ENCODE measurements at places on chromosomes 3 and 15. TPM values are rescaled to one million over a fixed set of nuclear protein-coding genes. Genes with fewer than 3 reads are reported as not detected.

Gene SH2D7
- not detected for total RNA-seq

Gene ANAPC13
- 61.8 TPM for total RNA-seq

Gene GALNT15
- total RNA-seq: not detected

Gene APEH
- total RNA-seq: 131 TPM

DNA sequence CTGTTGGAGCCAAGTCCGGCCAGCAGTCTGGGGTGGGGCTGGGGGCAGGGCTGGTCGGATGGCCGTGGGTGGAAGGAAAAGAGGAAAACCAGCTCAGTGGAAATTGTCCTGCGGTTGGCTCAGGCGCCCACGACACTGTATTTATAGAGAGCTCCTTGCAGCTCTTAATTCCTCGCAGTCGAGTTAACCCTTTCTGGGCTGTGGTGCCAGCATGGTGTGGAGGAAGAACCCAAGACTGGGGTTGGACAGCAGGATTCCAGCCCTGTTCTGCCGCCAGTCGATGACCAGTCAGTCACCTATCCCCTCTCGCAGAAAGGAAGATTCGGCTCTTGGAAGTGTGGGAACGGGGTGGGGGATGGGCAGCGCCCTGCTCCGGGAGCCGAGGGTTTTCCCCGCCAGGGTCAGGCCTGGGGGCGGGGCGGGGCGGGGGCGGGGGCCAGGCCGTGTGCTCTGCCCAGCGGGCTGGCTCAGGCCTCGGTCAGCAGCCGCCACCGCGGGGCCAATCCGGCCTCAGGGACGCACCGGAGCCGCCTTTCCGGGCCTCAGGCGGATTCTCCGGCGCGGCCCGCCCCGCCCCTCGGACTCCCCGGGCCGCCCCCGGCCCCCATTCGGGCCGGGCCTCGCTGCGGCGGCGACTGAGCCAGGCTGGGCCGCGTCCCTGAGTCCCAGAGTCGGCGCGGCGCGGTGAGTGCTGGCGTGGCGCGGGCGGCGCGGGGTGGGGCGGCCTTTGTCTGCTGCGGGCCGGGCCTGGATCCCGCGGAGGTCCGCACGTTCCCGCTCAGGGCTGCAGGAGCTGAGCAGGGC is at the start of gene CD276:
TSS of gene CD276 (plus strand) at position 607 of the 804 bp plus-strand sequence. CDS start 15,257 bp downstream, outside the sequence.
- DNase-seq: peak; percentile 84

- DNase-seq: no peak
Observed at GRCh38 chr15:28228096-28228495, 93.9 kb downstream of the HERC2 start.

GRCh38 chr15:65993762-65994161 is 124.5 kb downstream of the RAB11A start:
- no peak for DNase-seq

DNA sequence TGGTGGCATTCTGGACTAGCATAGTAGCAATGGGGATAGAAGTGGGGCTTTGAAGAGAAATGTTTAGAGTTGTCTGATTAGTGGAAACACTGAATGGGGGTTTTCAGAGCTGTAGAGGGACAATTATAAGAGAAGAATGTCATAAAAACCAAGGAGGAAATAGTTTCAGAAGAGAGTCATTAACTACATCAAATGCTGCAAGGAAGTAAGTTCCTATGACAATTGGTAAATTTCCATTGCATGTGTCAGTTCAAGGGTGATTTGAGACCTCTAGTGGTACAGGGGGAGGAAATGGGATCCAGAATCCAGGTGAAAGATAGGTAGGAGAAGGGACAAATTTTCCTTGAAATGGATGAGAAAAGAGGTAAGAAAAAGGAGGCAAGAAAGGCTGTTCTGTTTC is 68.3 kb upstream of the TBC1D5 start:
- peak; percentile 62 for DNase-seq

- no peak for DNase-seq
Observed at GRCh38 chr3:109339714-109340648, 2.6 kb upstream of the DPPA4 start.

- DNase-seq: no peak
Observed at GRCh38 chr15:39414201-39414600, 166.7 kb upstream of the THBS1 start.

- no peak for DNase-seq
Observed at GRCh38 chr3:39317571-39318169, 11.8 kb upstream of the CCR8 start.

- no peak for DNase-seq
Observed at GRCh38 chr15:31396881-31397560, 70.4 kb downstream of the KLF13 start.

DNA sequence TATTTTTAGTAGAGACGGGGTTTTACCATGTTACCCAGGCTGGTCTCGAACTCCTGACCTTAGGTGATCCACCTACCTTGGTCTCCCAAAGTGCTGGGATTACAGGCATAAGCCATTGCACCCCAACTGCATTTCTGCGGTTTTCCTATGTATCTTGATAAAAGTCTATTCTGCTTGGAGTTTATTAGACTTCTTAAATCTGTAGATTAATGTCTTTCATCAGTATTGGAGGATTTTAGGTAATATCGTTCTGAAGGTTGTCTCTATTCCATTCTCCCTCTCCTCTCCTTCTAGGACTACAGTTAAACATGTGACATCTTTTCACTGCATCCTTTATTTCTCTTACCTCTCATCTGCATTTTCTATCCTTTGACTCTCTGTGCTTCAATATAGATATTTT is 46.3 kb upstream of the GCNT3 start:
- DNase-seq: no peak

GRCh38 chr3:55501905-55502304 is 14.8 kb upstream of the WNT5A start:
- no peak for DNase-seq

DNA sequence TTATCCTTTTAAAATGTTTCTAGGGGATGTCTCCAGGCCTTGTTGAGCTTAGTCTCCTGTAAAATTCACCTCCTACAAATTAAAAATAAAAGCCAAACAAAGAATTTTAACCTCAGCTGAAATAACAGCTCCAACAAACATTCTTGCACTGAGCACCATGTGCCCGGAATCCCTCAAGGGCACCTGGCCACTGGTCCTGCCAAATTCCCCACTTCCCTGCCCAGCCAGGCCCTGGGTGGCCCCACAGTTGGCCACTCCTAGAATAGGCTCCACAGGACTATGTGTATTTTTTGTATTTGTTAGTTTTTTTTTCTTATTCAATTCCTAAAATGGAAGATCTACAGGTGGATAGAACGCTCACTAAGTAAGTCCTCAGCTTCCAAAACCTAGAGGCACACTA is 33.1 kb upstream of the PLA2G4E start:
- no peak for DNase-seq

GRCh38 chr3:4827767-4828166 is 151.5 kb upstream of the BHLHE40 start:
- no peak for DNase-seq

DNA sequence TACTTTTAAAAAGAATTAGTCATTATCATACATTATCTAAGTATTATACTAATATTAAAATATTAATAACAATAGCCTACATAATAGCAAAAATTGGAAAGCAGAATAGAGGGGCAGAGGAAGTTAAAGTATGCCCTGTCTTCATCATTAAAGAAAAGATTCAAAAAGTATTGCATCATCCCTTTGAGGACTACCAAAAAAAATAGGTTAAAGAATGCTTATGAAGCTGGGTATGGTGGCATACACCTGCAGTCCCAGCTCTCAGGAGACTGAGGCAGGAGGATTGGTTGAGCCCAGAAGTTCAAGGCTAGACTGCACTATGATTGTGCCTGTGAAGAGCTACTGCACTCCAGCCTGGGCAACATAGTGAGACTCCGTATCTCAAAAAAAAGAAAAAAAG is 207.7 kb downstream of the STT3B start:
- DNase-seq: no peak

DNA sequence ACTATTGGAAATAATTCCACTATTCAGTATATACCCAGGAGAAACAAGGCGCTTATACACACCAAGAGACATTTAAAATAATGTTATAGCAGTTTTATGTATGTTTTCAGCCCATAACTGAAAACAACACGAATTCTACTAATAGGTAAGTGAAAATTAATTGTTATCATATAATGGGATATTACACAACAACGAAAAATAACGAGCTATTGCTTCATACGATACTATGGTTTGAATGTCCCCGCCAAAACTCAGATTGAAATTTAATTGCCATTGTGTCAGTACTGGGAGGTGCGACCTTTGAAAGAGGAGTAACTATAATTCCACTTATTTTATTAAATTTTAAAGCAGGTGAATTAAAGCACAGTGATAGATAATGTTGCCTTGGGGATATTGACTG is 4.0 kb upstream of the CSRNP1 start:
- no peak for DNase-seq

DNA sequence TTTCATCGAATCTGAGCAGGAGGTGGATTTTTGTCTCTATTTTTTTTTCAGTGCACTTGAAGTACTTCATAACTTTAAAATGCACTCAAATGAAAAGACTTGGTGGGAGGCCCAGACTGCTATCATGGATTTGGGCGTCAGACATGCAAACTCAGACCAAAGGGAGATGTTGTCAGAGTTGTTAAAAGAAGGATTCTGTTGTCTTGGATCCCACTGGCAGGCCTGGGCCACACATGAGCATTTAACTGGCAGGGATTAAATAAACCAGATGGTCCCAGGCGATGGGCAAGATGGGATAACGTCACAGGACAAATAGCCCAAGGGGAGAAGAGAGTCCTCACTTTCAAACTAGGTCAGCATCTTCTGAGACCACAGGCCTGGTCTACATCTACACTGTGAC is 15.4 kb downstream of the RTP1 start:
- DNase-seq: no peak

DNA sequence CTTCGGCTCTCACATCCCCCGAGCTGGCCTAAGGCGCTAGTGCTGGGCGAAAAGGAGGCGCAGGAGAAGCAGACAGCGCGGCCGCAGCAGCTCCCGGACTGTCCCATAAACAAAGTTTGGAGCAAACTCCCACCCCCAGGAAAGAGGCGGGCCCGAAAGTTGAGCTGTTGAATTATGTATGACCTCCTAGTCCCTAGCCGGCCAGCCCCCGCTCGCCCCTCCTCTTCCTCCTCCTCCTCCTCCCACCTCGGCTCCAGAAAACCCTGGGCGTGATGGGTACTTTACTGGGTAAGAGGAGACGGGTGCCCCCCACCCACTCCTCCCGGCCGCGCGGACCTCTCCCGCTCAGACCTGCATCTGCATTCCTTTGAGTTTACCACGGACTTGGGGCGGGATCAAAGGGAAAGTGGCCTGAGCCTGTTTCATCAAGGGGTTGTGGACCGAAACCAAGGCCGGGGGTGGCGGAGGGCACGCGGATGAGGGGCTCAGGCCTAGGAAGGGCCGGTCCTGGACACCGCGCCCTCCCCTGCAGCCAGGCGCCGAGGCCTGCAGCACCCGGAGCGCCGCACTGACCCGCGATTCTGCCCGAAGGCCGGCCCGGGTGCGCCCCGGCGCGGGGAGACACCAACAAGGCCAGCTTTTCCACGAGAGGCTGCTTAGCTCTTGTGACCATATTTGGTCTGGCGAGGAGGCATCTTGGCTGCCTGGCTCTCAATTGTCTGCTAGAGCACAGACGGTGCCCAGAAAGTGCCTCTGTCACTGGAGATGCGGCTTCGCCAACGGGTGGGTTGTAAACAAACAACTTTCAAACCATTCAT is at the start of gene WWTR1:
TSS of gene WWTR1 (minus strand) at position 100 of the 818 bp plus-strand sequence. CDS start 719 bp downstream, outside the sequence.
- peak; percentile 92 for DNase-seq

DNA sequence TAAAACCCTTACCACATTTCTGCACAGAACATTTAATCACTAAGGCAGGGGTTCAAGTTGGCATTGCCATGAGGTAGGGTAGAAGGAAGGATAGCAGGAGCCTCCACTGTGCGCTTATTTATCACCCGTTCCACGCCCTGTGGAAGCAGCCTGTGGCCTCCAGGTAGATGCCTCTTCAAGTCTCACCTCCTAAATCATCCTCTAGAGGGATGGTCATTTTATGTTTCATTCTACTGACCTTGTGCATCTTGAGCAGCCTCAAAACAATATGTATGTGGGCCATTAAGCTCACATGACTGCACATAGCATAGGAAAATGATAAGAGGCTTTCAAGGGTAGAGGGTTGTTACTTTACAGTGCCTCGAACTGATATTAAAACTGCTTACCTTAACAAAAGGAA is 546.2 kb downstream of the GRM7 start:
- no peak for DNase-seq

GRCh38 chr3:190217081-190217480 is 96.4 kb upstream of the P3H2 start:
- DNase-seq: no peak

GRCh38 chr15:40731034-40731433 is 24.0 kb downstream of the RMDN3 start:
- no peak for DNase-seq

DNA sequence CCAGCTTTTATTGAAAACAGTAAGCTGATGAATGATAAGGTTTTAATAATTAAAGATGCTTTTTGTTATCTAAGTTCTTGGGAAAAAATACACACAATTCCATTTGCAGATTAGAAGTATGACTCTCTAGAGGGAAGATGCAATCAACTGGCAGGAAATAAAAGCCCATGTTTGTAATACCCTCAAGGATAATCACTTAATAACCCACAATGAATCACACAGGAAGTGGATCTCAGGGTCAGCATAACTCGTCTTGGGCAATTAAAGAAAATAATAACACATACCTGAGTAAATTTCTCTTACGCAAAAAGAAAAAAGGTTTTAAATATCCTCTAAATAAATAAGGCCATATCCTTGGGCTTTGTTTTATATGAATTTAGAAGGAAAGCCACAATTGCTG is 9.4 kb upstream of the EID1 start:
- no peak for DNase-seq

DNA sequence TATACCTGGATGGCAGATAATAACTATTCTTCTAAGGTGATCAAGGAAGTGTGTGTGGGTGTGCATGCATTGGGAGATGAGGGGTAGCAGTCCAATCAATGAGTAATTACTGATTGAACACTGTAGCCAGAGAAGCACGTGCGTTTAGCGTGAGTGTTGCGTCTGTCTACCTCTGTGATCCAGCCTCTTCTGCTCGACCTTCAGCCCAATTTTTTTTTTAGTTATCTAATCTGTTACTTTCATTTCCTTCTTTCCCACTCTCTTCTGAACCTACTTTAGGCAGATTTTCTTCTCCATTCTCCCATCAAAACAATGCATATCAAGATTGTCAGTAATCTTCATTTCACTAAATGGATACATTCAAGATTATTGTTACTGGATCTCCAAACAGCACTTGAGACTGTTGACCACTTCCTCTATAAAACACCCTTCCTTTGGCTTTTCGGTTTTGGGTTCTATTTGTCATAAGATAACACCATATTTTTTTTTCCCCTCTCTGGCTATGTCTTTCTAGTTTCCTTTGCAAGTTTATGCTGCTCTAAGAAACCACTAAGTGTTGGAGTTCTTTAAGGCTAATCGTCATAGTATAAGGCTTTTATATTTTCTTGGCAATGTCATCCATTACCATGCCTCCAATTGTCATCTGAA is 41.0 kb downstream of the MCTP2 start:
- DNase-seq: no peak

- no peak for DNase-seq
Observed at GRCh38 chr3:38446085-38446686, 7.5 kb upstream of the ACVR2B start.

All from PC-9 (cell line).